ENCODE measurements at places on chromosomes 3 and 15. TPM values are rescaled to one million over a fixed set of nuclear protein-coding genes. Genes with fewer than 3 reads are reported as not detected.
A peak's percentile ranks its signal among the peaks of the same experiment; 100 is the strongest.

DNA sequence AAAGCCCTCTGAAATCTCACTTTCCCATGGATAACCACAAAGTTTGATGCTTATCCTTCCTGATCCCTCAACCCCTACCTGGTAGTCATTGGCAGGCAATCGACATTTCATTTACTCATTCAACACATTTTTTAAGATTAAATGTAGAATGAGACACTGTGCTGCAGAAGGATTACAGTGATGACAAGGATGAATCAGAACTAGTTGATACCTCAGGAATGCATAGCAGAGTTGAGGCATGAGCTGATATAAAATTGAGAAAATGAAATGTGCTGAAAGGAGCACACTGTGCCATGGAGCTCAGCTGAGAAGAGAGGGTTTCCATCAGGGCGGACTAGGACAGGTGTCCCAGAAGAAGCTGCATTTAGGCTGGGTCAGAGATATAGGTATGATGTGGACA, 48.9 kb upstream of the ACTL6A start:
- DNase-seq: no peak

DNA sequence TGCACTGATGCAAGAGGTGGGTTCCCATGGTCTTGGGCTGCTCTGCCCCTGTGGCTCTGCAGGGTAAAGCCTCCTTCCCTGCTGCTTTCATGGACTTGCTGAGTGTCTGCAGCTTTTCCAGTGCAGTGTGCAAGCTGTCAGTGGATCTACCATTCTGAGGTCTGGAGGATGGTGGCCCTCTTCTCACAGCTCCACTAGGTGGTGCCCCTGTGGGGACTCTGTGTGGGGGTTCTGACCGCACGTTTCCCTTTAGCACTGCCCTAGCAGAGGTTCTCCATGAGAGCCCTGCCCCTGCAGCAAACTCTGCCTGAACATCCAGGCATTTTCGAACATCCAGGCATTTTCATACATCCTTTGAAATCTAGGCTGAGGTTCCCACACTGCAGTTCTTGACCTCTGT, 329.8 kb upstream of the NAALADL2 start:
- peak; percentile 20 for DNase-seq

GRCh38 chr3:64438812-64439211, 213.5 kb upstream of the PRICKLE2 start:
- no peak for DNase-seq

DNA sequence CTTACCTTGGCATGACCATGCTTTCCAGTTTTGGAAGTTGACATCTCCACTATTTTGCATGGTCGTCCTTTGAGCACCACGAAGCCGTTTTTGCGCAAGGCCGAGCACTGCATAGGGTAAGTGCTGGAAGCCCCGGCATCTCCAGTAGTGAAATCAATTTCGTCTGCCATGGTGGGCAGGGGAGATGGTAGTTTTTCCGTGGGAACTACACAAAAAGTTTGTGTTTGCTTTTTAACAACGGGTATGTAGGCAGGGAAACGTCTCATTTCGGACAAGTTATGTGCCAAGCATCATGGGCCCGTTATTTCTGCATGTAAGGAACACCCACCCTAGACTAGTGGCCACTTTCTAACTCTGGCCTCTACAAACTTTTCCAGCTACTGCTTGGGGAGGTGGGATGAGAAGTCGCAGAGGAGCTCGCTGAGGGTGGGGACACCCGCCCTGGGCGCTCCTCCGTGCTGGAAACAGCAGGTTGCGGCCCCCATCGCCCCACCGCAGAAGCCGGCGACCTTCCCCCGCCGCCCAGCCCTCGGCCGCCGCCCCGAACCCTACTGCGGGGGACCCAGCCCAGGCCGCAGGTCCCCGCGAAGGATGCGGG, 701 bp downstream of the EIF5A2 start:
- DNase-seq: peak; percentile 21

DNA sequence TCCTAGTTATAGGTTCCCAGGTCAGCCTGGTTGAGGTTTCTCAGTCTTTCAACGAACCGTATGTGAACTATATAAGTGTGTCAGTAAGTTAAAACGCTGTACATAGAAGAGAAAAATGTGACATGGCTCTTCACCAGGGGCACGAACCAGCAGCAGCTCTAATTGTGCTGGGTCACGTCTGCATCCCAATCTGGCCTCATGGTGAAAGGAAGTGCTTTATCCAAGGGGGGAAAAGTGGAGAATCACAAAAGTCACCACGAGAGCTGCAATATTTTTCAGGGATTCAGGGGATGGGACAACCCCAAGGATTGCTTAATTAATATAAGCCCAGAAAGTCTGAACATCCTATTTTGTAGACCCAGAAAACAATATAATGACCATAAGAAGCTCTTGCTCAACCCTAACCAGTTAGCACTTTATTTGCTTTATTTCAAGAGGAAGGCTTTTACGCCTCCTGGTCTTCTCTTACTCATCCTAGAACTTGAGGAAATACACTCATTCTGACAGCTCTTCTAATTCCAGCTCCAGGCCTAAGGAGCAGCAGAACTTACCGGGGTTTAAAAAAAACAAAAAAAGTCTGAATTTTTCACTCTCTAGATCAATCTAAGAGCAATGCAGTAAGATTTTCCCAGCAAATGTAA, 16.5 kb downstream of the ANXA2 start:
- no peak for DNase-seq

DNA sequence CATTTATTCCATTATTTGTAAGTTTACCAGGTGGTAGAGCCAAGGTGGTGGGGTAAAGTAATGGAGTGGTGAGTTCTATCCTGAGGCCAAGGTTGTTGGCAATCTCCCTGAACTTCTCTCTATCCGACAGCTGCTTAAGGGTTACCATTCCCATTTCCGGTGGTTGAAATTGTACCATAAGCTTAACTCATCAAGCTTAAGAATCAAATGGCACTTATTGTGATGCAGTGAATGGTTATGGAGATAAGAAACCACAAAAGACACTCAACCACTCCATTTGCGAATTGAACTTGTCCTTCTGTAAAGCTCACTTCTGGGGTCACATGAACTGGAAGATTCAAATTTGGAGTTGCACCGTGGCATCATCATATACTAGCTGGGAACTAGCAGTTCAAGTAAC, 287.4 kb upstream of the SLCO3A1 start:
- no peak for DNase-seq

The ST8SIA2 gene
- total RNA-seq: 0.13 TPM

Measured in SK-MEL-5 (cell line).